Stimulated activated CD8-positive, alpha-beta memory T cell treated with anti-CD3 and anti-CD28 coated beads, Interleukin-4, amount 100 ng/mL, for 24 hours (primary cell): ENCODE measurements at places on chromosomes 1 and 21.

DNA sequence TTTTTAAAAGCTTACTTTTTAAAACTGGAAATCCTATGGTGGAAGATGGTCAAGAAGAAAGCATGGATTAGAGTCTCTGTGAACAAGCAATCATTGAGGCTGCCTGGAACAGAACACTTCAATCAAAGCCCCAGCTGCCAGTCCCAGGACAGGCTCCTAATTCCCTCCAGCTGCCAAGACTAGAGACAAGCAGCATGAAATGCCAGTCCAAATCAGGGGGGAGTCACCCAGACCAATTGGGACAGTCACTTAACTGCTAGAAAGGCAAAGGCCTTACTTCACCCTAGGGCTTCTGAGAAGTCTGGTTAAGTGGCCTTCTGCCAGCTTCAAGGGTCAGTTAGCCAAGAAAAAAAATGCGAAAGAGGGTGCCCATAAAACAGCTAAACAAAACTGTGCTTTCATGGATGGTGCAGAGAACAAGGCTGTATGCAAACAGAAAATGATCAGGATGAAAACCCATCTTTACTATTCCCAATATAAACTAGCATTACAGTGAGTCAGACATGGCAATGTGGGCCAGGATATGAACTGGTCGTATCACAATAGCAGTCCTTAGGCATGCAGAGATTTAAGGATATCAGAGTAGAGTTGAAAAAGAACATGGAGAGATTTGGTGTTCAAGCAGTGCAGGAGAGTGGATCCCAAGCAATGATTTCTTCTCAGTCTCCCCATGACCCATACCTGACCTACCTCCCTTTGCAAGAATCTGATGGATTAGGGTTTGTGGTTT is 31.0 kb upstream of the MAN1A2 start:
- no peak for DNase-seq

DNA sequence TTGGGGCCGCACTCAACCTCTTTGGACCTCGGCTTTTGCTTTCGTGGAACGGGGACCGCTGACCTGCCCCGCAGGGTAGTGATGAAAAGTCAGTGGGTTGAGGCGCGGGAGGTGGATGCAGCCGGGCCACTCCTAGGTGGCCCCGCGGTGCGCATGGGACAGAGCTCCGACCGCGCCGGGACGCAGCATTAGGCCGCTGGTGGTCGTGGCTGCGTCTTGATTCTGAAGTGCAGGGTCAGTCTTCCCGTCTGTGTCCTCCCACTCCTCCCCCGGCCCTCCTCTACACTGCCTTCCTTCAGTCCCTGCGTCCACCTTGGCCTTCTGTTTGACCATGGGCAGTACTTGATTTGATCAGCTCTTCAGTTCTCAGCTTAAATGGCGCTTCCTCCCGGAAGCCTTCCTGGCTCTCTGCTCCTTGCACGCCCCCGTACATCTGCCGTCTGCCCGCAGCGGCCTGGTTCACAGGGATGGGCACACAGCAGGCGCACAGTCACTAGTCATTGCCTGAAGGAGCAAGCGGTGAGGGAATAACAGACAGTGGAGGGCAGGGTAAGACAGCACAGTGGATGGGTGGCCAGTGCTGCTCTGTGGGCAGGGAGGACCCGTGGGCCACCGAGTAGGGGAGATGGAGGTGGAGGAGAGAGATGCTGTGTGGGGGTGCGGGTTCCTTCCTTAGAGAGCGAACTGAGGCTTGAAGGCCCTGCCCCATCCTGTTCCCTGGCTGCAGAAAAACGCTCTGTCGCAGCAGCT is 633 bp downstream of the THEMIS2 start:
- no peak for DNase-seq

- no peak for DNase-seq
Measured at GRCh38 chr1:156499842-156500542, 583 bp downstream of the MEF2D start.

GRCh38 chr1:222167111-222167510 is 380.8 kb downstream of the HHIPL2 start:
- no peak for DNase-seq

GRCh38 chr1:97424209-97424608 is 496.6 kb downstream of the DPYD start:
- DNase-seq, result no peak

GRCh38 chr1:17195731-17196130 is 9.2 kb upstream of the PADI1 start:
- DNase-seq, result no peak

DNA sequence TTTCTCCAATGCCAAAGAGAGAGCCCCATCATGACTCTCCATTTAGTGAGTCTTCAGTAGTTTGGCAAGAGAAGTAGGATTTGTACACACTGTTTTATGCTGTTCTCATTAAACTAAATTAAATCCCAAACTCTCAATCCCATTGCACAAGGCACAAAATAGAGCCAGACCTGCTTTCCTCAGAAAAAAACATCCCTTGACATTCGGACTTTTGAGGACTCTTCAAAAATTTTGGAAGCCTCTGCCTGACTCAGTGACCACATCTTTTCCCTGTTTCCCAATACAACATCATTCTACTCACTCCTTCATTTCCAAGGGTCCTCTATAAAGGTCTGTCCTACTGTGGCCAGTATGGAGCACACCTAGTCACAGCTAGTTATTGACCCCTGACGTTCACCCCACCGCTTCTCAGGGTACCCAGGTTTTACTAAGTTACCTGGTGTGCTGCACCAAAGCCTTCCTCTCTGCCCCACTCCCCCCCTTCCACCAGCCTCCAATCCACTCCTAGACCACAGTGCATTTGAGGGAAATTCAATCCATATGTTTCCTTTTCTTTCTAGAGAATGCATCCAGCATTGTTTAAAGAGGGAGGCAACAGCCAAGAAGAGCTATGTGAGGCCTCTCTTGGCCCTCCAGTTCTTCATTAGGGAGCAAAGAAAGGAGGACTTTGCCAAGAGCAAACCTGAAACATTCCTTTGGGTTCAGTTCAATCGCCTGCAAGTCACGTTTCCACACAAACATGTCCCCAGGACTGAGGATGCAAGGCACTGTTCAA is 428.7 kb downstream of the PLPP3 start:
- no peak for DNase-seq

DNA sequence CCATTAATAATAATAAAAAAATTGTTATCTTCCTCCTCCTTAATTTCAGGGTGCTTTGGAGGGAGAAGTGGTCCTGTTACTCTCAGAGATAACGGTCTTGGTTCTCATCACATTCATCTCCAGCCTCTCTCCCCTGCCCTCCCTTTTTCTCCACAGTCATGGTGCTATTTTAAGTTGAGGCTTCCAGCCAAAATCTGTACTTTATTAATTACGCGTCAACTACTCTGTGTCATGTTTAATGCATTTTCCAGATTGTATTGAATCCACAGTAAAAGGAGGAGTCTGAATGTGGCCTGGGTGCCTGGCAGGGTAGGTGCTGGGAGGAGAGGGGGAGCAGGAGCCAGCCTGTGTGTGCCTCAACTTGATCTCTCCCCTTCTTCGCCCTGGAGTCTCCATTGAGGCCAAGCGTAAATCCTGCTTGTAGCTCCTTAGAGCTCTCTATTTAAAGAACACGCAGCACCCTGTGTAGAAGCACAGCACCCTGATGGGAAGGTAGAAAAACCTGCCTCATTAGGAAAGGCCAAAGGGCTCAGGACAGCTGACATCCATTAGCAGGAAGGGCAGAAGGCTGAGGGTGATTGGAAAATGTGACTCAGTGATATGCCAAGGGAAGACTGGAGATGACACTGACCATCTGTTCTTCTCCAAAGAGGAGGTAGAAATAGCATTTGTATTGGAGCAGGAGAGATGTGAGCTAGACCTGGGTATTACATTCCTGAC is 82.4 kb downstream of the PLXNA2 start:
- DNase-seq, result no peak

- DNase-seq, result no peak
Measured at GRCh38 chr21:44804762-44805161, 3.1 kb upstream of the UBE2G2 start.

GRCh38 chr21:45293220-45293725 is 5.6 kb upstream of the POFUT2 start:
- no peak for DNase-seq

DNA sequence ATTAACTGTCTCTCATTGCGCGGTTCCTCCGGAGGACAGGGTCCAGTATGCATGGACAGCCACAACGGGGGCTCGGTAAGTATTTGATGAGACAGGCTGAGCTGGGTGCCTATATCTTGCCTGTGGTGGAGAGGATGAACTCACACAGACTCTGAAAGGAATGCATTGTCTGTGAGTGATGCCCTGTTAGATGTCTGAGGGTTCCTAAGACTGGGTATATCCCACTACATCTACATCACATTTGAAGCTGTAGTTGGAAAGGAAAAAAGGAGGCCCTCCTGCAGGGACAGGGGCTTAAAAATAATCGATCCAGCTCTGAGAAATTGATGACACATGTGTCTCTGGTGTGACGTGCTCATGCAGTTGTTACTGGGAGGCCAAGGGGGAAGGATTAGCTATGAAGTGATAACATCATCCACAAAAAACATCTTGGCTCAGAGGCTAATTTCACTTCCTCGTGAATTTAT is 1.9 kb downstream of the ADARB1 start:
- DNase-seq, result no peak

GRCh38 chr1:204493145-204493983 is 1.2 kb downstream of the PIK3C2B start:
- no peak for DNase-seq

GRCh38 chr1:59803458-59804038 is 11.2 kb upstream of the HOOK1 start:
- no peak for DNase-seq

- DNase-seq, result no peak
Measured at GRCh38 chr1:51168936-51169335, 66.9 kb downstream of the C1orf185 start.

GRCh38 chr1:168372861-168373371 is 92.2 kb downstream of the TBX19 start:
- DNase-seq, result no peak

DNA sequence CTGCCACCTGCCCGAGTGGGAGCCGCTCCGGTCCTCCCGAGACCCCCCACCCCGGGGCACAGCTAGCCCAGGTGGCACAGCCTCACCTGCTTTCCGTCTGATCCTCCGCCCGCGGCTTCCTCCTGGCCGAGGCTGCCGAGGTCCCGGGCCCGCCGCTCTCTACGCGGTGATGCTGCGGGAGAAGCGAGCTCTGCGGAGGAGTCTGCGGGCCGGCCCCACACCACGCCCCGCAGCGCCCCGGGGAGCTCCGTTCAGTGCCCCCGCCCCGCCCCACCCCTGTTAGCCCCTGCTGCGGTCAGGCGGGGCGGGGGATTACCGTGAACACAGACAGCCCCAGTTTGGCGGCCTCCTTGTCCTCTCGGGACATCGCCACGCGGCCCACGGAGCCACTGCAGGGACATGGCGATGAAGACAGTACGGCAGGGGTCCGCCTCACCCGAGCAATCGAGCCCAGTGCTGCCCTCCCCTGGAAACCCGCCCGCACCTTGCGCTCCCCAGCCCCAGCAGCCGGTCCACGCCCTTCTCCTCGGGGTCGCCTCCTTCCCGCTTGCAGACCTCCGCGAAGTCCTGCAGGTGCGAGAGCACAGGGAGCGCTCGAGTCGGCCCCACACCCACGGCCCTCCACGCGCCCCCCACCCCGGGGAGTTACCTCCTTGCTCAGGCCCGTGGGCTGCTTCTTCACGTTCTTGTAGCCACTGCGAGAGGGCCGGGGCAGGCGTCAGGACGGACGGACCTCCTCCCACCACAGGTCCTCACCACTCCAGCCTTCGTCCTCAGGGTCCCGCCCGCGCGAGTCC is 933 bp downstream of the C1orf35 start:
- peak; percentile 32 for DNase-seq
